Activated T-cell treated with anti-CD3 and anti-CD28 coated beads, Interleukin-2, amount 50 U/mL, for 24 hours (primary cell): ENCODE measurements at places on chromosomes 11 and 22.

DNA sequence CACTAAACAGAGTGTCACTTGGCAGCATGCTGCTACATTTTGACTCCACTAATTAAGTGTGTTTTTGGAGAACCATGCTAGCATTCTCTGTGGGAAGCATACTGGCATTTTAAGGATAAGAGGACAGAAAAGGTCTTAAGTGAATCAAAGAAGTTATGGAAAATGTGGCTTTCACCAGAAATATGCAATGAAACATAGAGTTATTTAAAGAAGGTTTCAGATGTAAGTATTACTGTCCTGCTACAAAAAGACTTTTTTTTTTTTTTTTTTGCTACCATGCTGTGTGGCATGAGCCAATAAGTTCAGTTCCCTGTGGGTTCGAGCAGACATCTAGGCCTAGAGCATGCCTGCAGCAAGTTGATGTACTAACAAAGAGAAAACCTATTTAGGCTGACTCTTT, 187.6 kb downstream of the MSANTD4 start:
- DNase-seq, result no peak

DNA sequence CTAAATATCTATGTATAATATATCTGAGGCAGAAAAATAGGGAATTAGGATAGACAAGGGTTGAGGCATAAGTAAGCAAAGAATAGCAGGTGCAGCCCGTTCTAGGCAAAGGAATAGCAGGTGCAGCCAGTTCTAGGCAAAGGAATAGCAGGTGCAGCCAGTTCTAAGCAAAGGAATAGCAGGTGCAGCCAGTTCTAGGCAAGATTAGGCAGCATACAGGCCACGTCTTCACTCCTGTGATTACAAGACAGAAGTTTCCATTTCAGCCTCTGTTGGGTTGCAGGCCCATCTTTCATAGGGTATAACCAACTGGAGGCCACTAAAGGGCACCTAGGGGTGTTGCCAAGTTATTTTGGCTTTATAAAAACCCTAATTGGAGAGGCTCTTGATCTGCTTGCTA, 28.8 kb upstream of the CHORDC1 start:
- no peak for DNase-seq

- DNase-seq, result peak; percentile 23
These were observed 63.4 kb downstream of the SMIM38 start for GRCh38 chr11:69218946-69219720.

- no peak for DNase-seq
These were observed 4.2 kb downstream of the PHLDA2 start for GRCh38 chr11:2924821-2925675.

DNA sequence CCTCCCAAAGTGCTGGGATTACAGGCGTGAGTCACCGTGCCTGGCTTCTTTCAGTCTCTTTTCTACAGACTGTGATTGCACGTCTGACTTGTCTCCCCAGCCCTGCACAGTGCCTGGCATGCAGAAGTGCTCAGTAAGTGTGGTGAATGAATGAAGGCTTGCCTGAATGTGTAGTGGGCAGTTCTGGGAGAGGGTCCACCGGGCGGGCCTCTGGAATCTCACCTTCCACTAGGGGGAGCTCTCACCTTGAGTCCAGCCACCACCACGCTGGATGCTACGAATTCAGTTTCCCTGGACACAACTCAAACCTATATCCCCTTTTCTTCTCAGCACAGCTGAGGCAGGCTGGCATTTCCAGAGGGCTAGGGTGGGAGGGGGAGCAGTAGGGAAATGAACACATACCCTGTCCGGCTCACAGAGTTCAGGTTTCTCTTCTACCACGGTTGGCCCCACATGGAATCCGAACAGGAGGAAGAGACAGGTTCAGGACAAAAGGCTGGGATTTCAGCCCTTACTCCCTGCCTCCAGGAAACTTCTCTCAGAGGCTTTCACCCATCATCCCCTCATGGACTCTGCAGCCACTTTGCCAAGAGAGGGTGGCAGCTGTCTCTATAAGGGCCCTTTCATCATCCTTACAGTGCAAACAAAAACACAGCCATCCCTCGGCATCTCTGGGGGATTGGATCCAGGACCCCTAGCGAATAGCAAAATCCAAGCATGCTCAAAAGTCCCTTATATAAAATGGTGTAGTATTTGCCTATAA, 86.8 kb downstream of the NECTIN1 start:
- DNase-seq, result no peak

DNA sequence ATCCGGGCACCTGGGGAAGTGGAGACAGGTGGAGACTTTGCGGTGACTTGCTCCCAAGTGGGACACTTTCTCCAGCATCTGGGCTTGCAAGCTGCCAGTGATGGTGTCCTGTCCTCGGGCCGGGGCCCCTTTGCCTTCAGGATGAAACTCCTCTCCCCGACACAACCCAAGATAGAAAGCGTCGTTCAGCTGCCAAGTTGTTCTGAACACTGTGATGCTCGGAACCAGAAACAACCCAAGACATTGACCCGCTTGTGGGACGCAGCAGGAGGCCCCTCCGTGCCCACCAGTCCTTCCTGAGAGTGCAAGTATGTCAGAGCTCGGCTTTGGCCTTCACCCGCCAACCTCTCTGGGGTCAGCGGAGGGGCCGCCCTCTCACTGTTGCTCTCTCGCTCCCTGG, 31.3 kb downstream of the LINC01488 start:
- no peak for DNase-seq

- DNase-seq, result no peak
These were observed 129.1 kb downstream of the APOL5 start for GRCh38 chr22:35846804-35847203.

GRCh38 chr11:61152816-61153592, 8.2 kb downstream of the VPS37C start:
- DNase-seq, result no peak

DNA sequence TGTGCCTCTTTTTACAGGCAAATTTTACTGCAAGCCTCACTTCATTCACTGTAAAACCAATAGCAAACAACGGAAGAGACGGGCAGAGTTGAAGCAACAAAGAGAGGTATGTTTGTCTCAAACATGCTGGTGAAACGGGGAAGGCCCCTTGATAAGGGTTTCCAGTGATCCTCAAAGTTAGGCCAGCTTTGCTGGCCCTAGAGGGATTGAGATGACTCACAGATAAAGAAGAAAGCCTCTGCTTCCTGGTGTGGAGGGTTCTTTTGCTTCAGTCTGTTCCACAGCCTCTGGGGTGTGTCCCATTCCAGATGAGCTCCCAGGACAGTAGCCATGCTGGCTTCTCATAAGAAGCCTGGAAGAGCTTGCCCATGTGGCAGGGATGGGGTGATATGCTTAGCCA, 118.9 kb upstream of the PARVA start:
- DNase-seq, result no peak

GRCh38 chr11:115678942-115679341, 174.7 kb upstream of the CADM1 start:
- no peak for DNase-seq

DNA sequence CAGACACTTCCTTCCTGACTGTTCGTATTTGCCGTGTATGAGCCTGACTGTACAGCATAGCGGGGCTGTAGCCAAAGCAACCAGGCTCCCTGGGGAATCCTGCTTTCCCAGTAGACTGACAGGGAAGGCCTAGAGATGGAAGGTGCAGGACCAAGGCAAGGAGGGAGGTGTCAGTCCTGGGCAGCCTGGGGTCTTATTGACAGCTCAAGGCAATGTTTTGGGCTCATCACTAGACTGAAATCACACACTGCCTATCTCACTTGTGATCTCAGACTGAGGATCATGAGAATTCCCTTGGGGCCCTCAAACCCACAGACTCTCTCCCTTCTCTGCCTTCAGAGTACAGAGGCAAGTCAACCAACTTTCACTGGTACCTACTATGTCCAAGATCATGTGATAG, 346.8 kb upstream of the NARS2 start:
- DNase-seq, result no peak

DNA sequence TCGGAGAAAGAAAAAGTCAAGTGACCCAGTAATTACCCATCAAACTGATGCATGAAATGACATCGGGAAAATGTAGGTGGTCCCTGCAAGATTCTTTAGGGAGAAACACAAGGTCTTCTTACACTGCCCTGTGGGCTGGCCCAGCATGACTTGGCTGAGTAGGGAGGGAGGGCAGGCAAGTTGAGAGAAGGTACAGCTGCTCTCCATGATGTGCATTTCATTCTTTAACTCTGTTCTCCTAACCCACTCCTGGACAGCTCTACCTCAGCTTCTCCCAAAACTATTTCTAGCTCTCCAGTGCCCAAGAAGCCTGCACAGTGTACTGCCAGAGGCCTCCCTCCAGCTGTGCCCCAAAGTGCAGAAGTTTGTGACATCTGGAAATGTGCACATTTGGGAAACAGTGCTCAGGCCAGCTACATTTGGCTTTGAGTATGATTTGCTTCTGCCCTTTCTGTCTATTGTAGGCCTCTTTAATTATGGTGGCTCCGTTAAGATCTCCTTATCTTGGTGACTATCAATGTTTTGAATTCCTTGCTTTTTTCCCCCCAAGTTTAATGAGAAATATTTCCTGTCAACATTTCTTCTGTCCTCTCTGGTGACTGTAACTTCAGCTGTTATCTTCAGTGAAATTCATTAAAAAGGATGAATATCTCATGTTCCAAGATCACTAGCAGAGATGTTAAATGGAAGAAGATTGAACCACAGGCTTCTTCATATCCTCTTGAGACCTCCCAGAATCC, 26.7 kb upstream of the PRSS23 start:
- DNase-seq, result no peak

GRCh38 chr11:45142241-45143055, 4.0 kb upstream of the PRDM11 start:
- DNase-seq, result no peak

DNA sequence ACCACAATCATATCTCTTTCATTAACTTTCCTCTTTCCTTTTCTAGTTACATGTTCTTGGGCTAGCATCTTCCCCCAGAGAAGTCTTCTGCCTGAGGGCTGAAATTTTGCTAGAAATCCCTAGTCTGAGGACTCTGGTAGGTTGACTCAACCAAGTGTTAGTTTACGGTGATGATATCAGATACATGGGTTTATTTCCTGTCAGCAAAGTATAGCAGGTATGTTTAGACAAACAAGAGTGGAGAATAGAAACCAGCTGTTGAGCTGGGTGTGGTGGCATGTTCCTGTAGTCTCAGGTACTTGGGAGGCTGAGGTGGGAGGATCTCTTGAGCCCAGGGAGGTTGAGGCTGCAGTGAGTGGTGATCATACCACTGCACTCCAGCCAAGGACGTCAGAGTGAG, 11.2 kb downstream of the FOLR1 start:
- DNase-seq, result no peak

- no peak for DNase-seq
These were observed 126.5 kb downstream of the VPREB1 start for GRCh38 chr22:22371031-22371541.

DNA sequence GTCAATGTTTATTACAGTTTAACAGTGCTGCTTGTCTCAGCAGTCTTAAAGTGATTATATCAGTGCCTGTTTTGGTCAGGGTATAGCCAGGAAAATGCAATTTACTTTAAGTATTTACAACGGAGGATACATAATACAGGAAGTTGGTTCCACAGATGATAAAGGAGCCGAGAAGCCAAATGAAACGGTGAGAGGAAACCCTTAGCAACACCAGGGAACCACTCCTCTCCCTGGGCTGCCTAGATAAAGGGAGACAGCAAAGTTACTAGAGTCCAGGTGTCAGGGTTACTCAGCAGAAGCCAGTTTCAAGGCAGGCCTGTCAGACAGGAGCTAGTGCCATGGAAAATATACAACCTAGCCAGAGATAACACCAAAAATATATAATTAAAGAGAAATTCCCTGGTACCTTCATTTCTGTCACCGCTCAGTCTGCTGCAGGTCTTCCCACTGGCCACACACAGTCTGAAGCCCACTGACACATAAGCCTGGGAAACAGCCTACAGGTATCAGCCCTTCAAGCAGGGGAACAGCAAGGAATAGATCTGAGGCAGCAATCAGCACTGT, 55.5 kb downstream of the FAM76B start:
- no peak for DNase-seq

GRCh38 chr11:9840460-9841004, 176.7 kb downstream of the SWAP70 start:
- DNase-seq, result no peak

GRCh38 chr11:57815476-57815875, 53.9 kb downstream of the CTNND1 start:
- DNase-seq, result no peak

GRCh38 chr22:17483688-17484372, 79.5 kb upstream of the SLC25A18 start:
- no peak for DNase-seq

GRCh38 chr22:23777776-23778576, 5.3 kb downstream of the MMP11 start:
- DNase-seq, result no peak

- peak; percentile 75 for DNase-seq
These were observed 1.5 kb downstream of the DGKZ start for GRCh38 chr11:46348566-46349401.

DNA sequence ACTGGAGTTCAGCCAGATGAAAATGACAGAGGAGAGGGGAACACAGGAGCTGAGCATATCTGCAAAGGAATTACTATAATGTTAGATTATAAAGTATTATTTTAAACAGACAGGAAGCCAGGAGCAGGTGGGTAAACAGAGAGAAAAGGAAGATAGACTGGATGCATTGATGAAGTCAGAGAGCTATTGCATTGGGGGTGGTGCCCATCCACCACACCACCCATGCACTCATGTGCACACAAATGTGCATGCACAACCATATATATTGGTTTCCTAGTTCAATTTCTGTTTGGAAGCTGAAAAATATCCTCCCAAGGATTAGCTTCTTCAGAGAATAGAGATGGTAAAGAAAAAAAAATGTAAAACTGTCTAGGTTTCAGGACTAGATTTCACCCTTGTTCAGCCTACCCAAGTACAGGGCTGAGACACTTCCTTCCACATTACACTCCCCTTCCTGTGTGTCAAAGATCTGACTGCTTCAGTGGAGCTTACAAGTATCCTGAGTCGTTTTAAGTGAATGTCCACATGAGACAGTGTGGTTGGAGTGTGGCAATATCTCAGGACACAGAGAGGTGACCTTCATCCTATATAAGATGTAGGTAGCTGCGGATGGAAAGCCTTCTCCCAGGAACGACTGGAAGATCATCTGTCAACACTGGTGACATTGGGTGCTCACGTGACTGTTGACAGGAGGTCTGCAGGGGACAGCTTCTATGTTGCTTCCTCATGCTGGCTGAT, 12.2 kb upstream of the SMPD1 start:
- no peak for DNase-seq

DNA sequence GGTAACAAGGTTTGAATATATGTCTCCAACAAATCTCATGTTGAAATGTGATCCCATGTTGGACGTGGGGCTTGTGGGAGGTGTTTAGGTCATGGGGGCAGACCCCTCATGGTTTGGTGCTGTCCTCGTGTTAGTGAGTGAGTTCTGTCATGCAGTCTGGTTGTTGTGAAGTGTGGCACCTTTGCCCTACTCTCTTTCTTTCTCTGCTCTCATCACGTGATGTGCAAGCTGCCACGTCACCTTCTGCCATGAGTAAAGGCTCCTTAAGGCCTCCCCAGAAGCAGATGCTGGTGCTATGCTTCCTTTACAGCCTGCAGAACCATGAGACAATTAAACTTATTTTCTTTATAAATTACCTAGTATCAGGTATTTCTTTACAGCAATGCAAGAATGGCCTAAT, 218.3 kb downstream of the NXPE2 start:
- DNase-seq, result no peak

DNA sequence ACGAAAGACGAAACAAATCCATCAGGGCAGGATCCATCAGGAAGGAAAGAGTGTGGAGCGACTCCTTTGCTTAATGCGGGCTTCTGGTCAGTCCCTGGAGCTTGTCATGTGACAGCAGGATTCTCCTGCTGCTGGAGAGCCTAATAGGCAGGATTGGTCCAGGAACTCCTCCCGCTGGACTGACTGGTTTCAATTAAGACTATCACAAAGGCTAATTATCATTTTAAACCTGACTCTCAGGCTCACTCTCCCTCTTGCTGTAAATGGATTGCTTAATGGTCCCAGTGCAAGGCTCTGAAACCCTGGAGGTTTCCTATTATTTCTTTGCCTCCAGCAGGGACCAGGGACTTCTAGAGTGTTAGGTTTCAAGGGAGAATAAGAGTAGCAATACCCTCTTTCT, 493.8 kb downstream of the NTM start:
- DNase-seq, result no peak
